ENCODE measurements at places on chromosomes 2 and 18. TPM values are rescaled to one million over a fixed set of nuclear protein-coding genes. Genes with fewer than 3 reads are reported as not detected.

DNA sequence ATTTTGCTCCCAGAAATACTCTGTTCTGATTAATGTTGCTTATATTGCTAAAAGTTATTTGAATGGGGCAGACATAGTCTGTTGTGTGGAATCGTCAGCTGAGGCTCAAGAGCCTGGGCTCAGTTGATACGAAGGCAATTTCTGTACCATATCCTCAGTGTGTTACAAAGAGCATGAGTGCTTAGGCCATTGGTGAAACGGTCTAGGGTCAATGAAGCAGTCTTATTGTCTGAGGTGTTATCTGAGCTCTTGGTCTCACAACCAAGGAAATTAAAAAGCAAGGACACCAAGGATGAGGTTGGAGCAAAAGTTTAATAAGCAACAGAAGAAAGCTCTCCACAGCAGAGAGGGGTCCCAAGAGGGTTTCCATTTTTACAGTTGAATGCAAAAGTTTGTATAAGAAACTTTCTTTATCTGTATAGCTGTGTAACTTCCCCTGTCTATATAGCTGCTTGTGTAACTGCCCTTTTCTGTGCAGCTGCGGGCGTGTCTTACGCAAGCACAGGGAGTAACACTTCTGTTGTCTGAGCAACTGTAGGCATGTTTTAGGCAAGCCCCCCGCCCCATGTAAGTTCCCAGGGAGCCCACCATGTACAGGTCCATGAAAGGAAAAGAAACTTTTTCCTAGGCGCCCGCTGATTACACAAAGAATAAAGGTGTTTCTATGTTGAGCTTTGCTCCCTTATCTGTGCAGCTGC is 40.6 kb upstream of the DSC1 start:
- DNase-seq = no peak

GRCh38 chr2:126187668-126188067 is 468.3 kb upstream of the GYPC start:
- DNase-seq = no peak

GRCh38 chr2:32862269-32863055 is 84.3 kb upstream of the LTBP1 start:
- no peak for DNase-seq

GRCh38 chr2:133503323-133503722 is 64.9 kb downstream of the NCKAP5 start:
- no peak for DNase-seq

DNA sequence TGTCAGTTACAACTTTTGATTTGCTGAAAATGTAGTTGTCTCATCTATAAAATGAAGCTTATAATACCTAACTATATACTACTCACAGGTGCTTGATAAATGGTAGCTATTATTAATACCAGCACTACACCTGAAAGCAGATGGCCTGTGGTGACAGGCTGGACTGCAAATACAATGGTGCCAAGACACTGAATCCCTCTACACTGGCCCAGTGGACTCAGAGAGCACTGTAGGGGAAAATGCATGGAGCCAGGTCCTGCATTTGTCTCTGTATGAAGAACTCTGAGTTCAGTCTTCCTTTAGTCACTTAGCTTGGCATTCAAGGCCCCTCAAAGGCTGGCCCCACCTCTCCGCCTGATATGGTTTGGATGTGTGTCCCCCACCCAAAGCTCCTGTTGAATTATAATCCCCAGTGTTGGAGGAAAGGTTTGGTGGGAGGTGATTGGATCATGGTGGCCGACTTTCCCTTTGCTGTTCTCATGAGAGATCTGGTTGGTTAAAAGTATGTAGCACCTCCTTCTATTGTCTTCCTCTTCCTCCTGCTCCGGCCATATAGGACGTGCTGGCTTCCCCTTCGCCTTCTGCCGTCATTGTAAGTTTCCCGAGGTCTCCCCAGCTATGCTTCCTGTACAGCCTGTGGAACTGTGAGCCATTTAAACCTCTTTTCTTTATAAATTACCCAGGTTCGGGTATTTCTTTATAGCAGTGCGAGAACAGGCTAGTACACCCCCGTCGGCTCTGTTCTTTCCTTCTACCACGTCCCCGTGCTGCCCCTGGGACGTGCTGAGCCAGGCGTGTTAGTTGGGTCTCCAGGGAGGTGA is 11.1 kb upstream of the NTSR2 start:
- DNase-seq = no peak

DNA sequence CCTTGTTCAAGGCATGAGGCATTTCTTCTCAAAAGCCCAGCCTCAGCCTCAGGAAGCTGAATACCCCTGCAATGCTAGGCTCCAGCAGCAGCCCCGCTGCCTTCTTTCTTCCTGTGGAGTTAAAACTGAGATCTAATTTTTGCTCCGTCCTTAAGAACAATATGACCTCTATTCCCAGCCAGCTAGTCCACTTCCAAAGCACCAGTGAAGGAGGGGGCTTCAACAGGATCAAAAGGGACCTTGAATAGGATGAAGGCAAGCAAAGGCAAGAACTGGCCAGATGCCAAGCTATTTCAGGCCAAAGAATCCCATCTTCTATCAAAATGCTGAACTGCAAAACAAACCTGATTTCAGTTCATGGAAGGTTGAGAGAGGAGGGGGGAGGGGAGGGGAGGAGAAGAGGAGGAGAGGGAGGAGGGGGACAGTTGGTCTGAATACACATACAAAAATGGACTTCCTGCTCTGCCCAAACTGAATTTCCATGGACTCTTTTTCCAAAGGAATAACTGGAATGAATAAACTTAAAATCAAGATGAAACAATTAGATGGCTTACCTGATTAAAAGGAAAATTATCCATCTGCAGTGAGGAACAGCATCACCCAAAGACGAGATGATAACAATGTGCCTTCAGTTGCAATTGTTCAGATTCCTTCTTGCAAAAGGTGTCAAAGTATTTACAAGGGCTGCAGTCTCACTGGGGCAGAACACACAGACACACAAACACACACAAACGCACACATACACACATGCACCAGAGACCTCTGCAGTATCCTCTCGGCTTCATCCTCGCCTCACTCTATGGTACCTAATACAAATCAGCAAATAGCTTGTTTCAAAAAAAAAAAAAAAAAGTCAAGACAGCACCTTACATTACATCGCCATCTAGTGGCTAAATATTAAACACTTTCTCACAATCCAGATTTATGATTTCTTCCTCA is at the start of gene SCN1A:
TSS of gene SCN1A (minus strand) at position 804 of the 939 bp plus-strand sequence. CDS start 54,399 bp downstream, outside the sequence.
- peak; percentile 20 for DNase-seq

DNA sequence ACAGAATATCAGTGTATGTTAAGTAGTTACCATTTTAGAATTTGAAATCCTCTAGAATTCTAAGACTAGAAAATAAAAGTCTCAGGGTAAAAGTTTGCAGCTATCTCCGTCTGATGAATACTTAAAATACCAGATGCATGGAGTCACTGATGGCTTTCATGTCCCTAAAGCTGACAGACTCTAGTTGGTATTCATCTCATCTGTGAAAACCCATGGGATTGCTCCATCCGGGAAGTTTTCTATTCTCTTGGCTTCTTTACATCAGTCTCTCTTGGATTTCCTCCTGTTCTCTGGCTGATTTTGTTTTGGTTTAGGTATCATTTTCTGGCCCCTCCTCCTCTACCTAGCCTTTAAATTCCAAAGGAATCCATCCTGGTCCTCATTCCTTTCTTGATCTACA is 465.6 kb upstream of the POU3F3 start:
- DNase-seq = no peak

DNA sequence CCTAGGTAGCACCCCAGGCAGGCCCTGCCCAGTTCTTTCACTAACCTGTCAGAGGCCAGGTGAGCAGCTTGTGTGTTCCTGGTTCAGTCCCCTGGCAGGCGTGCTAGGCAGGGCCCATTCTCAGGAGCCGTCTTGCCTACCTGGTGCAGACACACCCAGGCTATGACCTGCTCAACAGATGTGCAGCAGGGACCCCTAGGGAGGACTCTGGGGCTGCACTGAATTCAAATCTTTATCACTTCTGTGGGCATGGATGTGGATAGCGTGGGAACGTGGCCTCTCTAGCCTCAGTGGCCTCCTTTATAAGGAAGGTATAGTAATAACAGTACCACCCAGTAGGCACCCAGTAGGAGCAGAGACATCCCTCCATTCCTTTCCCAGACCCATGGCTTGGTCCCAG is 48.4 kb downstream of the PLEKHB2 start:
- DNase-seq = no peak

GRCh38 chr18:433298-433697 is 67.2 kb downstream of the COLEC12 start:
- DNase-seq = no peak

GRCh38 chr2:150607390-150607811 is 119.9 kb upstream of the RND3 start:
- DNase-seq = no peak

GRCh38 chr18:3042379-3042778 is 29.4 kb upstream of the LPIN2 start:
- DNase-seq = no peak

Gene SOWAHC
- polyA plus RNA-seq = 16.9 TPM

Gene TEKT4
- polyA plus RNA-seq = 0.23 TPM

- DNase-seq = no peak
Observed at GRCh38 chr2:106306387-106306786, 112.3 kb upstream of the UXS1 start.

GRCh38 chr18:37838083-37838482 is 272.5 kb upstream of the CELF4 start:
- DNase-seq = no peak

Gene ACTR1B
- 67.6 TPM for polyA plus RNA-seq

Gene LRATD1
- polyA plus RNA-seq = 23.9 TPM

Gene GNAL
- 4.0 TPM for polyA plus RNA-seq

DNA sequence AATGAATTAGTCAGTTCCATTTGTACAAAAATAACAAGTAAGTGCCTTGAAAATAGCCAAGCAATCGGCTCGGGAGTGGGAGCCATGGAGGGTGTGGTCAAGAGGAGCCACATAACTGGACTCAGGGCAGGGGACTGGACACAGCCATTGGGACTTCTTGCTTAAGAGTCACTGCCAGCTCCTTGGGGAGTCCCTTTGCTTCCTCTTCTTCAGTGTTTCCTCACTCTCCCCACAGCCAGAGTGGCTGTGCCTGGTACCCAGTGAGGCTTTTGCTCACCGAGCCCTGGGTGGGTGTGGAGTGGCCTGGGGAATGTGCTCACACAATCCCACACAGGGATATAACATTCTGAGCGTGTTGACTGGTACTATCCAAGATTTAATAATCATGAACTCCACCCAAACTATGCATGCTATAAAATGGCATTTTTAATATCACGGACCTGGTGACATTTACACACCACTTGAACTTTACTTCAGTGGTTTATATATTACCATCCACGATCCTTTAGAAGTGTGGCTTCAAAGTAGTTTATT is 94.6 kb downstream of the PTGR3 start:
- DNase-seq = no peak

GRCh38 chr2:27717070-27717795 is 53.5 kb downstream of the SLC4A1AP start:
- DNase-seq = no peak

DNA sequence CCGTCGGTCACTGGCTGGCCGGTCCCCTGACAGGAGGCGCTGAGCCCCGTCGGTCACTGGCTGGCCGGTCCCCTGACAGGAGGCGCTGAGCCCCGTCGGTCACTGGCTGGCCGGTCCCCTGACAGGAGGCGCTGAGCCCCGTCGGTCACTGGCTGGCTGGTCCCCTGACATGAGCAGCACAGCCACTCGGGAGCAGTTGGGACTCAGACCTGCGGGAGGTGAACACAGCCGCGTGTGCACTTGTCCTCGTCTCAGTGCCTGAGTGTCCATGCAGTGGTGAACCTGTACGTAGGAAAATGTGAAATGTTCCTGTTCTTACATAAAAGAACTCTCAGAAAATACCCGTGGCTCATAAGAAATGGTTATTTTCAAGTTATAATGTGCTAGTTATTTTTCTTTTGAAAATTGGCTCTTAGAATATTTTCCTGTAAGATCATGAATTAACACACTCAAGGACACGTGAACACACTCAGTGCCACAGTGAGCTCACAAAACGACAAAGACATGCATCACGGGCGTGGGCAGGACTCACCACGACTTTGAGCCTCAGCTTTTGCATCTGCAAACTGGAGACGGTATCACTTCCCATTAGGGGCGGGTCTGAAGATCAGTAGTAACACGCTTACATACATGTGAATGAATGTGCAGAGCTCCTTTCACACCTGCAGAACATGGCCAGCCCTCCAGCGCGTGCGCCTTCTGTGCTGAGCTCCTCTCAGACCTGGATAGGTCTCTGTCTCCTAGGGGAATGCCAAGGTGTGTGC is 21.1 kb upstream of the NFATC1 start:
- DNase-seq = no peak

Gene MC4R
- 0.09 TPM for polyA plus RNA-seq

Gene SERPINB10
- polyA plus RNA-seq = 0.11 TPM

- DNase-seq = no peak
Observed at GRCh38 chr2:234395891-234396420, 100.9 kb downstream of the ARL4C start.

DNA sequence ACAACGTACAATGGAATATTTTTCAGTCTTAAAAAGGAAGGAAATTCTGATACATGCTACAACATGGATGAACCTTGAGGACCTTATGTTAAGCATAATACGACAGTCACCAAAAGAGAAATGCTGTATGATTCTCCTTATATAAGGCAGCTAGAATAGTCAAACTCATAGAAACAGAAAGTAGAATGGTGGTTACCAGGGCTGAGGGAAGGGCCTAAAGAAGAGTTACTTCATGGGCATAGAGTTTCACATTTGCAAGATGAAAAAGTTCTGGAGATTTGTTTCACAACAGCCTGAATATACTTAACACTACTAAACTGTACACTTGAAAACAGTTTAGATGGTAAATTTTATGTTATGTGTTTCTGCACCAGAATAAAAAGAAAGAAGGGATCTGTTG is 113.3 kb downstream of the GALNT1 start:
- no peak for DNase-seq

DNA sequence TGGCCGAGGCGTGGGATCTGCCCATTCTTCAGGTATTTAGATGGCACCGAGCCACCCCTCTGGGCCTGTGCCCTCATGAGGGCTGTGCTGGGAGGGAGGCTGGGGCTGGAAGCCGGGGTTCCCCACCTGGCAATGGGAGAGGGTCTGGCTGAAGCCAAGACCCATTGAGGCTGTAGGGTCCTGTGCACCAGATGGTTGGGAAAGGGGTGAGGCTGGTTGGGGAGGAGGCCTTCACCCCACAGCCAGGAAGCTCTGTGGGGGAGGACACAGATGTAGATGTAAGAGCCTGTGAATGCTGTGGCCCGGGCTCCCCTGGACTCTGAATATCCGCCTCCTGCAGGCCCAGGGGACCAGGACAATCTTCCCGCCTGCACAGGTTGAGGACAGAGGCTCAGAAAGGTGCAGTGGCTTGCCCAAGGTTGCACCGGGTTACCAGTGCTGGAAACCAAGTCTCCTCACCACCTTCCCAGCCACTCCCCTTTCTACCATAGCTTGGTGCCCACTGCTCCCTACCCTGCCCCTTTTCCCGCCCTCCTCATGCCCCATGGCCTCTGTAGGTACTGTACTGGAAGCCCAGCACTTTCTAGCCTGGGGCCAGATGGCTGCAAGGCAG is 49.7 kb downstream of the PDCL3 start:
- DNase-seq = no peak

Gene DNER
- 57.8 TPM for polyA plus RNA-seq

Gene CACNB4
- 16.7 TPM for polyA plus RNA-seq

GRCh38 chr2:43225093-43225787 is 1.2 kb downstream of the ZFP36L2 start:
- no peak for DNase-seq

Gene PTPRN
- 0.65 TPM for polyA plus RNA-seq

Gene REG1B
- not detected for polyA plus RNA-seq

Gene MAP2
- polyA plus RNA-seq = 32.2 TPM

- peak; percentile 91 for DNase-seq
Observed at GRCh38 chr2:25252291-25253152, 84.1 kb upstream of the POMC start.

Gene TUBA3E
- not detected for polyA plus RNA-seq

- DNase-seq = no peak
Observed at GRCh38 chr18:58361212-58361611, 267.7 kb downstream of the ALPK2 start.

Gene SOX11
- polyA plus RNA-seq = 19.4 TPM
